ENCODE measurements at places on chromosomes 16 and 17.

GRCh38 chr16:29775742-29776408 is 2.2 kb upstream of the ZG16 start:
- no peak for DNase-seq

- peak; percentile 59 for DNase-seq
Observed at GRCh38 chr16:424033-424622, 1.3 kb upstream of the RAB11FIP3 start.

DNA sequence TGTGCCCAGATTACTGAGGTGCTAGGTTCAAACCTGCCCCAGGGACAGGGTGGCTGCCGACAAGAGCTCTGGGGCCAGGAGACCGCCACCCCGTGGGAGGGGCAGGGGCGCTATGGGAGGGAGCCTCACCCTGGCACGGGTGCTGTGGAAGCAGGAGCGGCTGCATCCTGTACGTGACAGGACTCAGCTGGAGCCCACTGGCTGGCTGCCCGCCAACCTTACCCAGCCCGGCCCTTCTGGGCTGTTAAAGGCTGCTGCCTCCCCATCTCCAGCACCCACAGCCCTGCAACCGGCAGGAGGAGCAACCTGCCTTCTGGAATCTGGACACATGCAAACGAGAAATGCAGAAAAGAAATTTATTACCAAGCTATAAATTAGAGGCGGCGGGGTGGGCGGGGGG is 11.2 kb downstream of the PAM16 start:
- no peak for DNase-seq

DNA sequence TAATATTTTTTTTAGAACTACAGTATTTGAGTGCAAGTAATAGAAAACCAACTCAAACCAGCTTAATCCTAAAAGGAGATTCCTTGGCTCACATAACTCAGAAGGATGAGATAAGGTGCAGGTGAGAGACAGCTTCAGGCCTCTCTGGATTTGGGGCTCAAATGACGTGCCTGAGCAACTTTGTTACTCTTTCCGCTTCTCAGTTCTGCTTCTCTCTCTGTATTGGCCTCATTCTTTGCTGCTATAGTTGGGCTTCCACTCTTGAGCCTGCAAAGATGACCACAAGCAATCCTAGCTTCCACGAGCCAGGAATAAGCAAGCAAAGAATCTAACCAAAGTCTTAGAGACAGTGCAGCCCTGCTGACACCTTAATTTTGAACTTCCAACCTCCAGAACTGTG is 45.0 kb upstream of the NLK start:
- no peak for DNase-seq

DNA sequence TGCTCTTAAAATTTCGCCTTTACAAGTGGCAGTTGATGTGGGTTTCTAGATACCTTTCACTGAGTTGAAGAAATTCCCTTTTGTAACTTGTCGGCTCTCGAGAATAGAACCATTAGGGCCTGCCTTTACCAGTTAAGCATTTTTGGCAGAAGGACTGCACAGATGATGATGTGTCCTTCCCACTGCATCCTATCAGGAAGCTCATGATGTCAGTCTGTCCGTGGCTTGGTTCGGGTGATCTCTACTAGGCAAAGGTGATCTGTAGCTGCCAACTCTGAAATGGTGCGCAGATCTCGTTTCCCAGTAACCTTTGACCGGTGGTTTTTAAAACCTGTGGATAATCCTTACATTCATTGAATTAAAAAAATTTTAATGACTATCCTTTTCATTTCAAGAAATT is 49.7 kb downstream of the ZNRF1 start:
- no peak for DNase-seq

- no peak for DNase-seq
Observed at GRCh38 chr17:80218391-80218790, 1.7 kb downstream of the SGSH start.

DNA sequence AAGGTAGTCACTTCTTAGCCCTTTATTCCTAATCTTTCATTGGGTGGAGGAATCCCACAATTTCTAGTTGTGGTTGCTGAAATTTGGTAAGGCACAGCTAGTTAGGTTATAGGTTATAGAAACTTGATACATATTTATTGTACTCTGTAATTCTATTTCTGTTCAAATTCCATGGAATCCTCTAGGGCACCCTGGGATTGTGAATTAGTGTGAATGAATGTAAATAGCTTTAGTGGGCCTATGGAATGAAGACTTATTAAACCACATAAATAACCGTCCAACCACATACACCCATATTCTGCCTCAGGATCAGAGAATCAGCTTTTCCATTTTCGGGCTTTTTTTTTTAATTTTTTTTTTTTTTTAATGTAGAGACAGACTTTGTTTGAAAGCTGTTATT is 9.2 kb downstream of the TANC2 start:
- DNase-seq = no peak

- no peak for DNase-seq
Observed at GRCh38 chr17:17181666-17182597, 24.2 kb downstream of the PLD6 start.

DNA sequence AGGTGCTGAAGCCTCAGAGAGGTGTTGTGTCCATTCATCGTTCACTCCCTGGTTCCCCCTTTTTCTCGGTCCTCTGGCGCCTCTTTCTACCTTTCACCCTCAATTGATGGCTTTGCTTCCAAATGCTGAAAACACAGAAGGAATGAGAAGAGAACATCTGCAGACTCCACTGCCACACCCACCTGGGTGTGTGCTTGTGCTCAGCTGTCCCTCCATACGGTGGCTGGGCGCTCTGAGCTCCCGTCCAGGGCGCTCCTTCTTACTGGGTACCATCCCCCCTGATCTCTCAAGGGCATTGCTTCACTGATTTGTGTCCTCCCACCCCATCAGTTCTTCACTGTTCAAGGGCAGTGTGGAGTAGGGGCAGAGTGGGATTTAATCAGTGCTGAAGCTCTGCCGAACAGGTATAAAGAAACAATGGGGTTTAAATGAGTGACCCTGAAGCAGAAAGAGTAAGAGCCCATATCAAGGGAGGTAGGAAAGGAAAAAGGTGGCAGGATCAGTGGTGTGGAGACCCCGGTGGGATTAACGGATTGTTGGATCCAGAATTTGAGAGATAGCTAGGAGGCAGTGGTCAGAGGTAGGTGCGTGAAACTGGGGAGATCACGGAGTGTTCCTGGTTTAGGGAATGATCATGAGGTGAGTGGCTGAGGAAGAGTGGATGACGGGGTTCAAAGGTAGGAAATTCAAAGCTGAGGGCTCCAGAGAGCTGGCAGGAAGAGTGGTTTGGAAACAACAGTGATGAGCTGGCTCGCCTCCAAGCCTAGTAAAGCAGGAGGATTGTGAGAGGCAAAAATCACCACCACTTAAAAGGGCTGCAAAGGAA is 40.8 kb downstream of the MRTFB start:
- no peak for DNase-seq

DNA sequence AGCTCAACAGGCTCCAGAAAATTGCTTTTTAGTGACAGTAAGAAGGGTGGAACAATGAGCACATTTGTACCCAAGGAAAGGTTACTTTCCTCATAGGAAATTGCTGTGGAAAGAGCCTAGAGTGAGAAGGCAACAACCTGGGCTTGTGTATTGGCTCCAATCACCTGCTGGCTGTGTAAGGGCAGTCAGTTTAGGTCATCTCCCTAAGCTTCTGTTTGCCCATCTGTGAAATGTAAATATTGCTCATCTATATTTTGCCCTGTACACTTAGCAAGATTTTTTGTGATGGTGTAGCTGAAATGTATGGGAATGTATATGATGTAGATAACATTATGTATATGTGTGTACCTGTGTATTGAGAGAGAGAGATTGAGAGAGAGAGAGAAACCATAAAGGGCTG is 225.2 kb upstream of the MPHOSPH6 start:
- no peak for DNase-seq

GRCh38 chr17:4706121-4706520 is 2.2 kb upstream of the PELP1 start:
- DNase-seq = no peak

GRCh38 chr17:44865931-44866330 is 18.2 kb downstream of the HIGD1B start:
- no peak for DNase-seq

GRCh38 chr17:65173976-65174683 is 37.0 kb downstream of the RGS9 start:
- no peak for DNase-seq

DNA sequence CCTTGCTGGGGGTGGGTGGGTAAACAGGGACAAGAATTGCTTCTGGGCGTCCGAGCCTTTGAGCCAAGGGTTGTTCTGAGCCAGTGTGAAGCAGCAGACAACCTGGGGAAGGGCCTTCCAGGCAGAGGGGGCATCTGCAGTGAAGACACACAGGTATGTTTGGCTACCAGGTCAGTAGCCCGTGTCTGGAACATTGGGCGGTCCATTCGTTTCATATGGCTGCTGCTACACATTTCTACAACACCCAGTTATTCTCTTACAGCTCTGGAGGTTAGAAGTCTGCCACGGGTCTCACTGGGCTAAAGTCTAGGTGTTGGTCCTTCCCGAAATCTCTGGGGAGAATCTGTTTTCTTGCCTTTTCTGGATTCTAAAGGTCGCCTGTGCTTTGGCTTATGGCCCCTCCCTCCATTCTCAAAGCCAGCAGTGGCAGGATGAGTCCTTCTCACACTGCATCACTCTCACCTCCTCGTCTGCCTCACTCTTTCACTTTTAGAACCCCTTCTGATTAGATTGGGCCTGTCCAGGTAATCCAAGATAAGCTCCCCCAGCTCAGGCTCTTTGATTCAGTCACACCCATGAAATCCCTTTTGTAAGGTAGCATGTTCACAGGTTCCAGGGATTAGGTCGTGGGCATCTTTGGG is 136.1 kb downstream of the CLEC16A start:
- DNase-seq = no peak

- DNase-seq = no peak
Observed at GRCh38 chr16:71883168-71883848, 674 bp downstream of the ZNF821 start.

DNA sequence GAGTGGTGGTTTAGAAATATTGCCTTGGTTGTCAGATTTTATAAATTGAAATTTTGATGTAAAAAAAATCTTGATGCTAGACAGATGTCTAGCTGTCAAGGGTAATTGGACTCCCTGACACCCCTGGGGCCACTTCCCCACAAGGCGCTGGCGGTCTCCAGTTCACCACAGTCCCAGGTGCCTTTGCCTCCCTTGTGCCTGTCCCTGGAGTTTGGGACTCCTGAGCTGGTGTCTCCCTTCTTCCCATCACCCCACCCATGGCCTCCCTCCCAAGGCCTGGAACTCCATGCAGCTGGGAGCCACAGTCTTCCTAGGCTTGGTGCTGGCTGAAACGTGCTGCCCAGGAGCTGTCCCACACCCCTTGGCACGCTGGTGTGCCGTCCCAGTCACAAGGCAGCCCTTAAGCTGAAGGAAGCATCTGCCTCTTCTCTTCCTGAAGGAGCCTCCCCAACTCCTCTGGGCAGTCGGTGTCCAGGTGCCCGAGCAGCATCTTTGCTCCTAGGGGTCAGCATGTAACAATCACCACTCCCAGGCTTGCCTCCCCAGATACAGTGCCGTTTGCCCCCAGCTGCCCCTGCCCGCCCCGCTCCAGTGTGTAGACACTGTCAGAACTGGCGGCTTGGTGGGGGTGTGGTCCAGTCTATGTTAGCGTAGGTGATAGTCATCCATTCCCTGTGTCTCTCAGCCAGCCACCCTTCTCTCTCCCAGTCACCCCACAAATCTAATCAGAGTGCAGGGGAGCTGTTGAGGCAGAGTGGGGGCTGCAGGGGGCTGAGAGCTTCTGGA is 26.2 kb downstream of the POLR3E start:
- DNase-seq = no peak

GRCh38 chr17:9905902-9906301 is 831 bp upstream of the RCVRN start:
- DNase-seq = no peak

GRCh38 chr17:38761612-38762011 is 9.1 kb downstream of the PSMB3 start:
- DNase-seq = no peak

DNA sequence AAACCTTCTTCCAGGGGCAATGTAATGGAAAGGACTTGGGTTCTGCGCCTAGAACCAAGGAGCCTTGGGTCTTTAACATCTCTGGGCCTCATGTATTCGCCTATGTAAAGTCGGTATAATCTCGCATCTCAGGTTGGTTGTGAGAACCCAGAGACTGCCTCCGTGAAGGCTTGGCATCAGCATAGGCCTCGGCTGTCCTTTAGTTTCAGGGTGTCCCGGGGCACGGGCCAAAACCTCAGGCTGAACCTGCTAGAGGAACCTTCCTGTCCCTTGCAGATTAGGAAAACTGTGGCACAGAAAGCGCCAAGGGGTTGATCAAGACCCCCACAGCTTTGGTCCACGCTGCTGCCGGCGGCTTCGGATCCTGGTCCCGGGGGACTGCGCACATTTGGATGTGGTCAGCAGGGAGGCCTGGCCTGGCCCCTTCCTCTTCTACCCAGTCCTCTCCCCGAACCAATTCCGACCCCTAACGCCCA is 772 bp upstream of the PHAF1 start:
- no peak for DNase-seq

- no peak for DNase-seq
Observed at GRCh38 chr17:57963149-57963511, 7.9 kb upstream of the CUEDC1 start.

GRCh38 chr16:82855471-82855870 is 228.7 kb downstream of the CDH13 start:
- no peak for DNase-seq

- DNase-seq = no peak
Observed at GRCh38 chr16:84136331-84137125, 8.4 kb downstream of the HSDL1 start.

GRCh38 chr17:28335959-28336871 is 654 bp downstream of the TNFAIP1 start:
- peak; percentile 83 for DNase-seq

DNA sequence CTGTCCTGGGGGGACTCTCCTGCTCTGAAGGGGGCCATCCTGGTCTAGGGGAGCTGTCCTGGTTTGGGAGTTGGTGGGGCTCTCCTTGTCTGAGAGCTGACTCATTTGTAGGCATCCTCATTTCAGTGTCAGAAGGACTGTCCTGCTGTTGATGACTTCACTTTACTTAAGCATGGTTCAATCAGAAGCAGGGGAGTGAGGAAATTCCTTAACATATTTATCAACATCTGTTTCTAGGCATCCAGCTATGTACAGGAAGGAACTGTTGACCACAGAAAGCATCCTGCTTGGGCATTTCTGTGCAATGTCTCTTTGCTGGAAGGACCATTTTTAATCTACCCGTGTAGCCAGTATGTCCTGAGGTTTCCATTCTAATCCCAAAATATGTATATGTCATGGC is 502.7 kb upstream of the HSBP1 start:
- no peak for DNase-seq

DNA sequence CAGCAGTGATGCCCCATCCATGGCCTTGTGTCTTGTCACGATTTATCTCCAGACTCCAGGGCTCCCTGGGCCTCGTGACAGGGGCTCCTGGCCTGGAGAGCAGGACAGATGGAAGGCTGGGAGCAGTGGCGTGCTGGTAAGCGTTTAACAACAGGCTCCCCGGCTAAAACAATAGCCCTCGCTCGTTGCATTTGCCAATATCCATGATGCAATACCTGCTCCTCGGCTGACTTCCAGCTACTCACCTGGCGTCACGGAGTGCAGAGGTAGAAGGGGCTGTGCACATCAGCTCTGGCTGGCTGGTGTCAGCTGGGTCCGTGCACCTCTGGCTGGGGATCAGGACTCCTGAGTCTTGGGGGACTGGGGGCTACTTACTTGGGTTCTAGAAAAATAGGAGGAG is 1.5 kb upstream of the BICDL2 start:
- no peak for DNase-seq

- no peak for DNase-seq
Observed at GRCh38 chr17:50689956-50690886, 17.5 kb downstream of the ANKRD40 start.

GRCh38 chr16:8722025-8722348 is 47.6 kb downstream of the ABAT start:
- no peak for DNase-seq

GRCh38 chr17:78127888-78128550 is 536 bp downstream of the TMC6 start:
- no peak for DNase-seq

- DNase-seq = no peak
Observed at GRCh38 chr16:8120001-8120400, 470.3 kb downstream of the TMEM114 start.

Measured in ascending aorta (tissue), 2 donors.